ENCODE measurements at places on chromosomes 1 and 21.

DNA sequence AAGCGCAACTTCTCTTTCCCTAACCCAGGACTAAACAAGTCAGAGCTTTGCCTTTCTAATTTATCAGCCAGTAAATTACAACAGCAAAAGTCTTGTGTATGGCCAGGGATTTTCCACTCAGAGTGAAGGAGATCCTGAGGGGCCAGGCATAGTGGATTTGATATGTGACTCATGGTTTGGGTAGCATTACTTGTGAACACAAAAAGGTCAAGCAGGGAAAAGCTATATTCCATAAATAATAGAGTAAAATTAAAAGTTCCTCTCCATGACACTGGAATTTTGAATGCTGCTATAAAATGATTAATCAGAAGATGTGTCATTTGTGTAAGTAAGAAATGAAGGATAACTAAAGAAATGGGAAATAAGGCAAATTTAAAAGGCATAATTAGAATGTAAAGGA, 284.8 kb downstream of the HLX start:
- DNase-seq = no peak

DNA sequence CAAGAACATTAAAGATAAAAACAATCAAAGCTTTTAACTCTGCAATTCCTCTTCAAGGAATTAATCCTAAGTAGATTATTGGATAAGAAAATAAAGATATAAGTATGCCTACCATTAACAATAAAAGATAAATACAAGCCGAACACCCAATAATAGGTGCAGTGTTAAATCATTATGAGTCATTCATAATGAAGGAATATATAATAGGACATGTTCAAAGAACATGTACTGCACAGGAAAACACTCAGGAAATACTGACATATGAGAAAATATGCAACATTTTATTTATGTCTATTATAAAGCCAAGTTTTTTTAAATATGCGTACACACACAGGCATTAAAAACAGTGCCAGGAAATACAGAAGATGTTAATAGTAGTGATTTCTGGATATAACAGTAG, 11.1 kb upstream of the EXO1 start:
- no peak for DNase-seq

DNA sequence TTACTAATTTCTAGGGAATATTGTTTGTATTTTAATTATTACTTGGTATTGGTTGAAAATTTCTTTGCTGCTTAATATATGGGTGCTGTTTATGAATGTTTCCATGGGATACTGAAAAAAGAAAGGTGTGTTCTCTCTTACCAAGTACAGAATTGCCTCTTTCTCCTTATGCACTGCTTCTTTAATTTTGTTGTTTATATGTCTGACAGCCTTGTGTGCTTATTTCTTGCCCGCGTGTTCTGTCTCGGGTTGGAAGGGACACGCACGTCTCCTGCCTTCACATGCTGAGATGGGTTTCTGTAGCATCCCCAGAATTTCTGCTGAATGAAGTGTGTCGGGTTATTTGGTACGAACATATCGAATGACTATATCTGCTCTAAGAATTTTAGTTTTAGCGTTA, 51.1 kb downstream of the AGPAT3 start:
- no peak for DNase-seq

DNA sequence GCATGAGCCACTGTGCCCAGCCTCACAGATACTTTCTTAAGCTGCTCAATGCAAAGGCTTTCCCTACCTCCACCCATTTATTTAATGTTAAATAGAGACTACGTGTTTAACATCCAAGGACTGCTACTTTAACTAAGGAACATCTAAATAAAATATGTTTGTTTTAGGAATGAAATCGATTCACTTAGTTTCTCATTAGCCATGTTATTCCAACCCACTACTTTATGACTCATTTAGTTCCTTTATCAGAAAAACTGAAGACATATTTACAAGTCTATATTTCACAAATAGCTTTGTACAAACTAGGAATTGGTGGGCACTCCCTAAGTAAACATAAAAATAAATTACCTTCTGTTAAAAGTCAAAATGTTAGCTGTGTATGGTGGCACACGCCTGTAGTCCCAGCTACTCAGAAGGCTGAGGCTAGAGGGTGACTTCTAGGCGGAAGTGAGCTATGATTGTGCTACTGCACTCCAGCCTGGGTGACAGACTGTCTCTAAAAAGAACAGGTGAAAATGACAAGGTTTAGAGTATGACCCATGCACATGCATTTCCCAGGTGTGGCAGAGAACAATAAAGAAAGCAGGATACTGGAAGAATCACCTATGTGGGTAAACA, 39.9 kb upstream of the AK4 start:
- no peak for DNase-seq

- no peak for DNase-seq
Observed at GRCh38 chr1:197958438-197959305, 41.5 kb downstream of the LHX9 start.
